A549 treated with RU486 at 1 μM for 4 hours (cell line): ENCODE measurements at places on chromosomes 1 and 21. TPM values are rescaled to one million over a fixed set of nuclear protein-coding genes. Genes with fewer than 3 reads are reported as not detected.

RIPPLY3 gene
- total RNA-seq, result 0.40 to 0.77 TPM (median 0.59 TPM) in 5 replicates

ZNF648 gene
- total RNA-seq, result not detected in 5 replicates

LYPD8 gene
- total RNA-seq, result 0.15 to 0.22 TPM (median 0.21 TPM) in 4 of 5 replicates, not detected in the other

SYCP1 gene
- total RNA-seq, result not detected in 5 replicates

GJA4 gene
- not detected in 5 replicates for total RNA-seq

METTL18 gene
- 3.6 to 8.2 TPM (median 6.4 TPM) in 5 replicates for total RNA-seq

SPRR1A gene
- total RNA-seq, result not detected in 5 replicates

MIGA1 gene
- total RNA-seq, result 2.4 to 6.6 TPM (median 6.0 TPM) in 5 replicates

GIPC2 gene
- 0.02 to 0.06 TPM (median 0.05 TPM) in 4 of 5 replicates, not detected in the other for total RNA-seq
